ENCODE measurements at places on chromosomes 4 and X.

DNA sequence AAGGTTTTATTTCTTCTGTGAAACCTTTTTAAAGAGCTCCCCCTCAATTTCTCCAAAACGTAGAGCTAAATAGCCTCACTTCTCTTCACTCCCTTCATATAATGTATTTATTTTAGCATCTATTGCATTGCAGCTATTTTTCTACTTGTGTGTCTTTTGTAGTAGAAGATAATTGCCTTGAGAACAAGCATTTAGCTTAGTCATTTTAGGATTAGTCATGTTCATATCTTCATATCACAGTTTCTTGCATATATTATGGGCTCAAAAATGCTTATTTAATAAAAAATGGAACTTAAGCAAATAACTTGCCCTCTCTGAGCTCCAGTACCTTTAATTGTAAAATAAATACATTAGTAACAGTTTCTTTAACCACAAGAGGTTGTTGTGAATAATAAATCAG is 72.1 kb upstream of the SPANXC start:
- no peak for DNase-seq

- DNase-seq = no peak
Measured at GRCh38 chr4:147175460-147176025, 229.9 kb upstream of the TTC29 start.

GRCh38 chr4:109390115-109390768 is 43.4 kb upstream of the SEC24B start:
- DNase-seq = no peak

DNA sequence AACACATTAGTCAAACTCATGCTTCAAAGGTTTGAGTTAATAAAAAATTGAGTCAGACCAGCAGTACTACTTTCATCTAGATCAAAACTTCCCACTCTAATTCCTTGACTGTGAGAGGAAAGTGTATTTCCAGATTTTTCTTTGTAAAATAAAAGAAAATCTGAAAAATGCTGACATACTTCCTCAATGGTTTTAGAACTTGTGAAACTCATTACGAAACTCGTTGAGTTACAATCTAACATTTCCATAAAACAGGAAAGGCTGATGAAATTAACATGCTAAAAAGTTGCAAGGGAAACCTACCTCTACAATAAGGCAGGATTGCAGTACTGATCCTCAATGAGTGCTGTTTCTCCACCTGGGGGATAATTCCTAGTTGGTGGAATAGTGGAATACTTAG is 217.8 kb upstream of the HCCS start:
- DNase-seq = no peak

- no peak for DNase-seq
Measured at GRCh38 chr4:129532573-129532972, 436.6 kb downstream of the C4orf33 start.

DNA sequence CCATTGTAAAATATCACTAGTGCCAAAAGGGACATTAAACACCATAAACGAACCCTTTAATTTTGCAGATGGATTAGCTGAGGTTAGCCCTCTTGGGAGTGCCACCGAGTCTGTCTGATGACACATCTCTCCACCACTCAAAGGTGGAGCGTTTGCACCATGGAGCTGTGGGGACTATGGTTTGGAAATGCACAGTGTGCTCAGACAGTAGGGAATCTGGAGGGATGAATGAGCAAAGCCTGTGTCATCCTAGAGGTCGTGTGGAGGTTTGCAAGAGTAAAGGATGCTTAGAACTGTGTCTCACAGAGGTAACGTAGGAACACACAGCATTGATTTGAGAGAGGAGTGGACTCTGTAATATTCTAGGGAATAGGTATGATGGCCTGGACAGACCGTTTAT is 93.7 kb downstream of the CLNK start:
- DNase-seq = no peak

GRCh38 chr4:127601029-127601428 is 31.7 kb upstream of the INTU start:
- DNase-seq = no peak

DNA sequence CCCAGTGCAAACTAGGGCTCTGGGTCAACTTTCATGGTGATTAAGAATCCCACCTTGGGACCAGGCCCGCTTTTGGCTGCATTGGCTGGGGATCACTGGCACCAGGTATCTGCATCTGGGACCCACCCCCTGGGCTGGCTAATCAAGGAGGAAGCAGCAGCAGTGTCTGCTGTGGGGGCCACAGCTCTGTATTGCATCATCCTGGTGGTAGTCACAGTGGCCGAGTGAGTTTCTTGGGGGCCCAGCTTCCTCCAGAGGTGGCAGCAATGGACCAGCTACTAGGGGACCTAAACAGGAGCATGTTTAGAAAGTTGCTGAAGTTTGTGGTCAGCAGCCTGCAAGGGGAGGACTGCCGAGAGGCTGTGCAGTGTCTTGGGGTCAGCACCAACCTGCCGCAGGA is 15.7 kb downstream of the LNX1 start:
- DNase-seq = no peak

Measured in activated CD4-positive, alpha-beta T cell treated with anti-CD3 and anti-CD28 coated beads, Interleukin-2, amount 50 U/mL, for 48 hours (primary cell).